ENCODE measurements at places on chromosomes 6 and 20. TPM values are rescaled to one million over a fixed set of nuclear protein-coding genes. Genes with fewer than 3 reads are reported as not detected.

DNA sequence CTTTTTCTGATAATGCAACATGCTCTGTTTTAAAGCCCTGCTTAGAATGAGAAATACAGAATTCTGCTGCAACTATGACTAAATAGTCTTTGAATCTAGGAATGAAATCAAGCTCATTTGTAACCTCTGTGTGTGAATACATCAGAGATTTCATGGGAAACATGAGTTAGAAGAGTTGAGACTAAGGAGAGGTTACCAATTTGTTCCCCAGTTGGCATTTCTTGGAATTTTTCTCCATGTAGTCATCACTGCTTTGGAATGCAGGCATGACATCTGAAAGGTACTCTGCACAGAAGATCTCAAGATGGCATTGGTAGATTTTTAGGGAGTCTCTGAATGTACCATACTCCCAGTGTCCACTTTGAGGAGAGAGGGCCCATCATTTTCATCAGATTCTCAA, 237.2 kb downstream of the TFAP2A start:
- DNase-seq: no peak

GRCh38 chr6:37643851-37644672, 53.6 kb downstream of the MDGA1 start:
- no peak for DNase-seq

DNA sequence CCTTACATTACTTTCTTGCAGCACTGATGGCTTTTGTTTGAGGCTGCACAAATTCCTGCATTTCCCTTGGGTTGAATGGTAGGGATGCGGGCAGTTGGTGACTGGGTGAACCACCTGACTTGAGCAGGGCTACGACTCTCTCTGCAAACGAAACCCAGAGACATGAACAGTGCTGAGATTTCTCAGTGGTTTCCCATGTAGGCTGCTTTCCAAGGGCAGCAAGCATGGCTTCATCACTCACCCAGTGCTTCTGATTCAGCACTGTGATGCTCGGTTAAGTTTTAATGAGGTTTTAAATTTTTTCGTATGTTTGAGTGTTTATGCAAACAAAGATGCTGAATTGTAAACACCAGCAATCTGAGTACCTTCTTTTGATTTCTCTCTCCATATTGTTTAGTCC, 127.2 kb downstream of the MTHFD1L start:
- DNase-seq: no peak

PPP1R11 gene
- polyA plus RNA-seq: 78.7 TPM

JPH2 gene
- polyA plus RNA-seq: 83.5 TPM

PRL gene
- polyA plus RNA-seq: not detected

DNA sequence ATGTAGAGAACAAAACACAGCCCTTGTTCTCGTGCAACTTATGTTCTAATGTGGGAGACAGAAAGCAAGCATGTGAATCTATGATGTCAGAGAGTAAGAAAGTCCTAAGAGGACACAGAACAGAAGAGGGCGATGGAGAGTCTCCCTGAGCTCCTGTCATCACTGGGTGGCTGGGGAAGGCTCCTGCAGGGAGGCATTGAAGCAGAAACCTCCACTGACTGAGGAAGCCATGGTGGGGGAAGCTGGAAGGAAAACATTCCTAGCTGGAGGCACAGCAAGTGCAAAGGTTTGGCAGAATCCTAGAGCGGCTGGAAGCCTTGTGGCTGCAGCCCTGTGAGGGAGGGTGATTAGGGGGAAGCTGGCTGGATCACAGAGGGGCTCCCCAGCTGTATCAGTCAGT, 248.0 kb downstream of the CDH26 start:
- no peak for DNase-seq

DNA sequence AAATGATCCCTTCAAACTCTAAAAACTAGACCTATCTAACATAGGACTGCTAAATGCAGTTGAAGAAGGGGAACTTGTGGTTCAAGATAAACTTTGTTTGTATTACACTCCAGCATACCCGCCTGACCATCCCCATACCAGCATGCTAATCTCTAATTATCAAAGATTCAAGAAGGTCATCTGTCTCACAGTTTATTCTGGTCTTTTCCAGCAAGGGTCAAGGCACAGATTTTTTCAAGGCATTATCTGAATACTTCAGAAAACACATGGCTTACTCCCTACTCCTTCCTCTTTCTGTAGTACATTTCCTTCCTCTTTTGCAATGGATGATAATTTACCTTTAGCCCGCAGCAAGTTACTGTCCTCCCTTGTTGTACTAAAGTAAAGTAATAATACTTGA, 174.1 kb downstream of the PKHD1 start:
- no peak for DNase-seq

DNA sequence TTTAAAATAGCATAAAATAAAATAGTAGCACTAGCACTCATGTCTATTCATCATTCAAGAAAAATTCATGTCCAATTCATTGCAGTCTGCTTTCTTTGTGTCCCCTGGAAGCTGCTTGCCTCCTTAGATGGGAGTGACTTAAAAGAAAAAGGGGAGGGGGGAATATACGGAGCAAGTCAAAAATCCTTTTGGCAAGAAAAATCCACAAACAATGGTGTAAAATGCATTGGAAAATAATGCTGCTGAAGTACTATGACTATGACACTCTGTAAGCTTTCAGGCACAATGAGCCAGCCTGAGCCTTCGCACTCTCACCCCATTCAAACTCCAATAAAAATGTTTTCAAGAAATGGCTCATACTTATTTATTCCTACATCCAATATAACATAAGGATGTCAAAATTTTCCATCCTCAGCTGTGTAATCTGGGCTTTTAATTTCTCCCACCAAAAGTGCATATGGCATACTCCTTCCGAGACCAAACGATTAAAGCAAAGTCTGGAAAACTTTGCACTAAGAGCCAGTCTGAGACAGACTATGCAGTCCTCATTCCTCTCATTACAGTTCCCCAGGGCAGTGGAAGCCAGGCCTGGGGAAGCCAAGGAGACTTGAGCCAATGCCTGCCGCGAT, 790 bp downstream of the NEDD9 start:
- DNase-seq: no peak

DNA sequence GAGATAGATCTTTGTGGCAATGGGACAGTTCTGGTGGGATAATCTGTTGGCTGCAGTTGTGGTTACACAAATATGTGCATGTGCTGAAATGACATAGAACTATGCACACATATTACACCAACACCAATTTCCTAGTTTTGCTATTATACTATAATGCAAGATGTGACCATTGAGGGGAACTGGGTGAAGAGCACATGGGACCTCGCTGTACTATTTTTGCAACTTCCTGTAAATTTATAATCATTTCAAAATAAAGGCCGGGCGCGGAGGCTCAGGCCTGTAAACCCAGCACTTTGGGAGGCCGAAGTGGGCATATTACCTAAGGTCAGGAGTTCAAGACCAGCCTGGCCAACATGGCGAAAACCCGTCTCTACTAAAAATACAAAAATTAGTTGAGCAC, 8.7 kb downstream of the ARMC12 start:
- DNase-seq: no peak

GRCh38 chr6:169940481-169941271, 189.3 kb downstream of the ERMARD start:
- no peak for DNase-seq

IL17F gene
- polyA plus RNA-seq: not detected

COL10A1 gene
- polyA plus RNA-seq: not detected

OR2H1 gene
- not detected for polyA plus RNA-seq

GPR6 gene
- not detected for polyA plus RNA-seq

GRCh38 chr6:125195526-125195925, 42.0 kb downstream of the TPD52L1 start:
- no peak for DNase-seq

L3MBTL3 gene
- polyA plus RNA-seq: 5.9 TPM

DNA sequence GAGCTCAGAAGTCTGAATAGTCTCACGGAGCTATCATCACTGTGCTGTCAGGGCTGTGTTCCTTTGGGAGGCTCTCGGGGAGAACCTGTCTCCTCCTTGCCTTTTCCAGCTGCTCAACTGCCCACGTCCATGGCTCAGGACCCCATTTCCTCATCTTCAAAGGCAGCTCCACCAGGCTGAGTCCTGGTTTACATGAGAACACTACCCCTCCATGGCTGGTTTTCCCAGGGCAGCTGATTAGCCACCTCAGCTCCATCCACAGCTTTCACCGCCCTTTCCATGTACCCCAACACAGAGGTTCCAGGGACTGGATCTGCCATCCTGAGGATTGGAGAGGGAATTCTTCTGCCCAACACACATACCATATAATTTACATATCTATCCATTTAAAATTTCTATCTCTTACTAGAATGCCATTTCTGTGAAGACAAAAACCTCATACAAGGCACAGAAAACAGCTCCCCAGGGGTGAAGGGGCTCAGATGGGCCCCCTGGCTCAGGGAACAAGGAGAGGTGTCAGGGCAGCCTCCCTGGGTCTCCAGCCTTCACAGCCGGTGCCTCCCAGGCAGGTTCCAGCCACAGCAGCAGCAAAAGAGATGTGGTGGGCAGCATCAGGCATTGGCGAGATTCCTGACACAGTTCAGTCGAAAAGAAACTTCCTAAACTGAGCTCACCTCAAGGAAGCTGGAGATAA, 2.2 kb upstream of the RAET1E start:
- DNase-seq: no peak

DNA sequence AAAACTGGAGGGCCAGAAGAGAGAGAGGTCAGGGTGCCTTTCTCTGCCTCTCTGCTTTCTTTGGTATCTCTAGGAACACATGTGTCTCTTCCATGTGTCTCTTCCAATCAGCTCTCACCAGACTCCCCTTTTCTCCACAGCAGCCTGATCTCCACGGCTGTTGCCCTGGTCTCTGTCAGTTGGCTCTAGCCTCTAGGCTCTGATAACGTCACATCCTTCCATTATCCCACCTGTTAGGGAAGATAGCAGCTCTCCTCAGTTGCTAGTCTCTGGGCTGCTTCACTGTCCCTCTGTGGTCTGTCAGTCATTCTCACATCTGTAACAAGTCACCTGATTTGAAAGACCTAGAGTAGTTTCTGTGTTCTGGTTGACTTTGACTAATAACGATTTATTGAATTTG, 80.2 kb downstream of the PLCB4 start:
- no peak for DNase-seq

DNA sequence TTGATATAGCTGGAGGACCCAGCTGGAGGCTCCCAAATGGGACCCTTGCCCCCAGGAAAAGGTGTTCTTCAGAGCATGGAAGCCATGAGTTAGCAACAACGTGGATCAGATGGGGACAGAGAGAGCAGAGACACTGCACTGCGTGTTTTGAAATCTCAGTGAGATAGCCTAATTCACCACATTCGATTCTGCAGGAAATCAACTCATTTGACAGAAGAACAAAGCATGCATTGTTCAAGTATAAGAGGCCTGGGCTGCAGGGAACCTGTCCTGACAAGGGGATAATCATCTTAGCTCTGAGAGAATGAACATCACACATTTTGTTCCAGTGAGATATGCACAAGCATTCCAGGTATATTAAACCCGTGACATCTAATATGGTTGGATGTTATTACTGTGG, 450.2 kb downstream of the CDH26 start:
- DNase-seq: no peak

KCNB1 gene
- polyA plus RNA-seq: 7.6 TPM

DNA sequence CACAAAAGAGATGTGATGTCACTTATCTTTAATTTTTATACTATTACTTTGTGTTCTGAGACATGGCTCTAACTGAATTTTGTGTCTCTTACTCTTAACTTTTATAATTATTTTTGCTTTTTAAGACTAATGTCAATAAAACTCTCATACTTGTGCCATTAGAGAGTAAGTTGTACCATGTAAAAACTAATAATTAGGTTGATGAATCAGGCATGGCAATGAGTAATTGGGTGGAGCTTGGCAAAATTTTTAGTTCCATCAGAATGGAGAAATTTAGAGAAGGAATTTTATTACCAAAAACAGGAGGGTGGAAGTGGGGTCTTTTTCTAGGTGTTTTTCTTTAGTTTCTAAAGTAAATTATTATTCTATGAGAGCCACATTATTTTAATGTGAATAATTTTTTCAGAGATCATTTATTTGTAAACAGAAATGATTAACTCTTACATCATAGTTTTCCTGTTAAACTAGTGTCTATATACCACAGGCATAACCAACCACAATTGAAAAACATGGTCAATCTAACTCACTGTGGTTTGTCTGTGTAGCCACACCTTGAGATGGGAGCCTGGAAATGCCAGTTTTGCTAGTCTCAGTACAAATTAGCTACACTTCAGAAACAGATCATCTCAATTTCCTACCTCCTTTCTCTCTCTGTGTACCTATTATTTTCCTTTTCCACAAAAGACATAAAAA, 51.8 kb downstream of the ELOVL4 start:
- DNase-seq: no peak

SMLR1 gene
- polyA plus RNA-seq: not detected

HSPA12B gene
- 11.8 TPM for polyA plus RNA-seq

GRCh38 chr6:127841811-127842210, 59.0 kb downstream of the THEMIS start:
- no peak for DNase-seq

GRCh38 chr6:6622501-6622900, 34.0 kb downstream of the LY86 start:
- DNase-seq: no peak

BEND6 gene
- 3.3 TPM for polyA plus RNA-seq

COX4I2 gene
- polyA plus RNA-seq: 10.1 TPM

DNA sequence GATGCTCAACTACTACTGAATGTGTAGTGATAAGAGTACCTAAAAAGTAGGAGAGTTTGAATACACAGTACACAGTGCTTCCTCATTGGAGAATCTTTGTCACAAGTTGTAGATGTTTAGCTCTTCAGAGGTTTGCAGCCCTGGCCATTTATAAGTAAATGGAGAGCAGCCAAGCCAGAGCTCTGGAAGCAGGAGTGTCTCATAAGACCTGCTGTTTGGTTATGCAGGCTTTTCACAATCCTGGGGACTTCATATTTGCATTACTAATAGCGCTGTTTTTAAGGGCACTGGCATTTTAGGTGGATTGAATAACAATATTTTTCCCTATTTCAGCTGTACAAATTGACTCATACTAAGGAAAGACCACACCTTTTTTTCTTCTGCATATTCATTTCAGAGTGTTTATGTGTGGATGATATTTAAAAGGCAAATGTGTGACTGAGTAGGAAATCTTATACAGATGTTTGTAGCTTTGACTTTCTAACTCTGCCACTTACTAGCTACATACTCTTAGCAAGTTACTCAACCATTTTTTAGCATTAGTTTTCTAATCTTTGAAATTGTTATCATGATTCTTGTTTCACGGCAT, 730.5 kb upstream of the MAP3K7 start:
- DNase-seq: no peak

CNR1 gene
- 3.4 TPM for polyA plus RNA-seq

DNA sequence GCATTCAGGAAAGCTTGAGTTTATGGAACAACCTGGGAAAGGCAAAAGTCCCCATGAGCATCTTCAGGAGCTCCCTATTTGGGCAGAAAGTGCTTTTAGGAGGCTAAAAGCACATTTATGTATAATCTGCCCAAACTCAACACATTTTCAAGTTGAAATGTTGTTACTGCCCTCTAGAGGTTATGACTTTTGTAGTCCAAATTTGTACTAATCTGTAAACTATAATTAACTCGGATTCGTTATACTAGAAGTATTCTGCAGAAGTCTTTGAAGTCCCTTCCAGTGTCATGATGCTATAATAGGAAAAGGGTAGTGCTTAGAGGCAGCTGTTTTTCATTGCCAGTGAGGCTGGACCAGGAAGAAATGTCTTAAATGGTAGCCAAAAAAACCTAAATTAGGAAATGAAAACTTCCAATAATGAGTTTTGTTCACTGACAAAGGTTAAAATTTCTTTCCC, 44.8 kb upstream of the EMILIN3 start:
- DNase-seq: no peak

GRCh38 chr6:88698661-88699060, 264.8 kb downstream of the RNGTT start:
- DNase-seq: no peak
